ENCODE measurements at places on chromosomes 16 and 17.

DNA sequence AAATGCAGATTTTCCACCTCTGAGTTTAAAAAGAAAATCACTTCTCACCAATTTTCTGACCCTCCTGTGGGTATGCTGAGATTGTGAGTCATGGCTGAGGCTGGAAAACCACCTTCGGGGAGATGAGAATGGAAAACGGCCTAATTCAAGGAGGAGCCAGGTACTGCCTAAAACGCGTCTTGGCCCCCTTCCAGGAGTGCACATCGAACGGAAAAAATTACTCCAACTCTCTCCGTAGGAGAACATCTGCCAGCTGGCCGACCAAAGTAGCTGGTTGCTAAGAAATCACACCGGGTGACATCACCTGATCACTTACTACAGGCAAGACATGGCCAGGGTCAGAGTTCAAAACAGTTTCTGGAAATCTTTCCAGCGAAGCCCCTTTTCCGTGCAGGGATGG, 107.6 kb downstream of the ZNF423 start:
- DNase-seq: no peak

- no peak for DNase-seq
Observed at GRCh38 chr16:60414613-60415012, 1621.6 kb downstream of the CDH8 start.

DNA sequence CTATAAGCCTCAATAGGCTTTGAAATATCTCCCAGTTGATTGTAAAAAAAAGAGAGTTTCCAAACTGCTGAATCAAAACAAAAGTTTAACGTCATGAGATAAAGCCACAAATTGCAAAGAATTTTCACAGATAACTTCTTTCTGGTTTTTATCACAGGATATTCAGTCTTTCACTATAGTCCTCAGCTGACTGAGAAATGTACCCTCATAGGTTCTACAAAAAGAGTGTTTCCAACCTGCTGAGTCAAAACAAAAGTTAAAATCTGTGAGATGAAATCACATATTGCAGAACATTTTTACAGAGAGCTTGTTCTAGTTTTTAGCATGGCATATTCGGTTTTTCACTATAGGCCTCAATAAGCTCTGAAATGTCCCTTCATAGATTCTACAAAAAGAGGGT, 559.2 kb downstream of the KCNJ18 start:
- no peak for DNase-seq

GRCh38 chr16:57735755-57736418, at the start of gene KATNB1:
Gene KATNB1 (plus strand): TSS chr16:57735770. CDS start chr16:57737244, 1,474 bp downstream.
- DNase-seq: peak; percentile 31

DNA sequence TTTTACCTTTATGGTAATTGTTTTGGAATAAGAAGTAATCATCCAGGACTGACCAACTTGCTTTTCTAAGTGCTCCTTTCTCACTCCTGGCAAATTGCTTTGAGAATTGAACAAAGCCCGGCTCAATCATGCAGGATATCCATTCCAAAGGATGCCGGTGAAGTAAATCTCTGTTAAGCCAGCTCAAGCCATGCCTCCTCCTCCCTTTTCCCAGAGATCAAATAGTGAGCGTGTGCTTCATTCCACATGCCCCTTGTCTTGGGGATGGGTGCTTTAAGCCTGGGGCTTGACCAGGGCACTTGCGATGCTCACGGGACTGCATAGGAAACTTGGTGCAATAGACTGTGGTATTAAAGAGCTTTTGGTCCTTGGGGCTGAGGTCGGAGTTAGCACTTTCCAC, 90.7 kb downstream of the UTP18 start:
- no peak for DNase-seq

DNA sequence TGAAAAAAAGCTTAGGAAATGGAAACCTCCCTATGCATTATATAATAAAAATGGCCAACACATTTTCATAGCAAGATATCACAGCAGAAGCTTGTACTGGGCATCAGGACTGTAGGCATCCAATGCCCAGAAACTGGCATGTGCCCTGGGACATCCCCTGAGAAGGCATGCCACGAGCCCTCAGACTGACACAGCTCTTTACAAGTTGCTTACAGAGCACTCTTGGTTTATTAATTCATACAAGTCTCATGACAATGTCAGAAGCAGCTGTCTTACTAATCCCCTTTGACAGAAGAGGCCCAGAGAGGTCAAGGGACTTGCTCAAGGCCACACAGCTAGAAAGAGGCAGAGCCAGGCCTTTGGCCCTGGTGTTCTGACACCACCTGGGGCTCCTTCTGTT, 5.6 kb upstream of the CCL2 start:
- no peak for DNase-seq

GRCh38 chr17:9677896-9678295, 32.6 kb downstream of the USP43 start:
- no peak for DNase-seq

DNA sequence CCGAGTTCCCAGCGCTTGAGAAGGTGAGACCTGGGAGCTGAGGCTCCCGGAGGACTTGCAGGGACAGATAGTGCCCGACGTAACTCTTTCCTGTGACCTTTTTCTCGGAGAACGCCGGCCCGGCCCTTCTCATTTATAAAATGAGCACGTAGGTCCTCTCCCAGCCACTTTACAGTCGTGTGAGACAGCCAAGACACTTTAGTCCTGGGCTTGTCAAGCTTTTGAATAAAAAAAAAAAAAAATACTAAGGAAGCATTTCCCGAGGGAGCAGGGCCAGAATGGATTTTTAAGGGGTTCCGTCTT, 241 bp downstream of the DRC3 start:
- DNase-seq: no peak

DNA sequence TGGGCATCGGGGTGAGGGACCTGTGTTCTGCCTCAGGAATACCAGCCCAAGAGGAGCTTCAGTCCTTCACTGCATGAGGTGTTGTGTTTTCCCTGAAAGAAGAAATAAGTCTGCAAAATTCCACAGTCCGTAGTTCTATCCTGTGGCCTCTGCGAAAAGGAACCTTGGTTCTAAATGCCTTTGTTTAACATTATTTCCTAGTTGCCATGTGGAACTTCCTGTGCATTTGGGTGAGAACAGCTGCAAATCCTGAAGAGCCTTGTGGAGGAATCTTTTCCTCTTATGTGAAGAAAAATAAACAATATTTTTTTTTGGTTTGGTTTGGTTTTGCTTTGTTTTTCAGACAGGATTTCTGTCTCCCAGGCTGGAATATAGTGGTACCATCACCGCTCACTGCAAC, 9.8 kb downstream of the PSKH1 start:
- DNase-seq: no peak

- DNase-seq: no peak
Observed at GRCh38 chr16:11611871-11612664, 25.3 kb upstream of the LITAF start.

DNA sequence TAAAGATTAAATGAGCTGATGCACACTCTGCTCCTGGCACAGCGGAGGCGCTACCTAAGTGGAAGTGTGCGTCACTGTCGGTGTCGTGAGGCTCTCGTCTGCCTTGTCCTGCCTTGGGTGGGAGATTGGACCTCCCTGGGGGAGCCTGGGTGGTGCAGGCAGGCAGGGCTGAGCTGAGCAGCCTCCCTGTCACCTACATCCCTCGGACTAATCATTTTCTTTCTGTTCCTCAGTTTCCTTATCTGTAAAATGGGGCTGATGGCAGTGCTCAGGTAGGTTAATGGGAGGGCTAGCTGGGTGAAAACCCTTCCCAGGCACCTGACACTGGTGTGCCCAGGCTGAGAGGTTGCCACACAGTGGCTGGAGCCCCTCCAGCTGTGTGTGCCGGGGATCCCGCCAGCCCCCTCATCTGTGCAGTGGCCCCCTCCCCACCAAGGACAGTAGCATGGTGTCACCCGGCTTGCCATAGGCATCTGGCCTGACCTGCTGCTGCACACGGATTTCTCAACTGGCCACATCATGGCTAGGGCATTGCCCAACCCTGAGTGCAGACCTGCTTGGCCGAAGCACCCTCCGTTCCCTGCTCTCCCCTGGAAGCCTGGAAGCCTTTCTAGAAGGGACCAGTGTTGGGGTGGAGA, 4.3 kb downstream of the ADCY7 start:
- DNase-seq: no peak

DNA sequence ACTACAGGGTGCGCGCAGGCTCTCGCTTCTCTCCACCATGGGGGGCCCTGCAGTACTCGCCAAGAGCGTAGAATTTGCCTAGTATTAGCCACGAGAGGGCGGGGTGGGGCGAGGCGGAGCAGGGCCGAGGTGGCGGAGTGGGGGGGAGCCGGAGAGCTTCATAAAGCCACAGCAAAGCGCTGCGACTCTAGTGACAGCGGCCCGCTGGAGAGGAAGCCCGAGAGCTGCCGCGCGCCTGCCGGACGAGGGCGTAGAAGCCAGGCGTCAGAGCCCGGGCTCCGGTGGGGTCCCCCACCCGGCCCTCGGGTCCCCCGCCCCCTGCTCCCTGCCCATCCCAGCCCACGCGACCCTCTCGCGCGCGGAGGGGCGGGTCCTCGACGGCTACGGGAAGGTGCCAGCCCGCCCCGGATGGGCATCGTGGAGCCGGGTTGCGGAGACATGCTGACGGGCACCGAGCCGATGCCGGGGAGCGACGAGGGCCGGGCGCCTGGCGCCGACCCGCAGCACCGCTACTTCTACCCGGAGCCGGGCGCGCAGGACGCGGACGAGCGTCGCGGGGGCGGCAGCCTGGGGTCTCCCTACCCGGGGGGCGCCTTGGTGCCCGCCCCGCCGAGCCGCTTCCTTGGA, at the start of gene TBX21:
TBX21 (plus strand) TSS at position 190 of the 627 bp plus-strand sequence; CDS start at position 409, 219 bp downstream.
- DNase-seq: peak; percentile 97

GRCh38 chr16:66070140-66070917, 296.2 kb upstream of the CDH5 start:
- DNase-seq: no peak

GRCh38 chr16:29821643-29822115, 1.4 kb downstream of the MVP start:
- no peak for DNase-seq

GRCh38 chr16:74107795-74108610, 188.6 kb upstream of the PSMD7 start:
- peak; percentile 55 for DNase-seq

DNA sequence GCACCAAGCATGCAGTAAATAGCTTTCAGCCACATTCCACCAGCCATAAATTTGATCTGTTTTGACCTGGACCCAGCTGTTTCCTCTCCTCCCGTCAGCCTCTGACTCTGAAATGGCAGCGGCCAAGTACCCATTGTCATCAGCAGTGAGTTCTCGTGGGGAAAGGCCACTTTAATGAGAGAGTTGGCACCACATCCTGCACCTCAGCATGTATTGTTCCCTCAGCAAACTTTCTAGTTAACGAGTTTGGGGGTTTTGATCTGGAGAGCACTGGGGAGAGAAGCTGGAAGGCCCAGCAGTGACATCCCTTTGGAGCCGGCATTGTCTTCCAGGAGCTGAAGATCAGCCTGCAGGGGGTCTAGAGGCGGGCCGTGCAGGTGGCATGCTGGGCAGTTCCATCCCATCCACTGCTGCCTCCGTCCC, 84.9 kb downstream of the RPA1 start:
- no peak for DNase-seq

- DNase-seq: no peak
Observed at GRCh38 chr17:74223901-74224300, 10.5 kb downstream of the TTYH2 start.

DNA sequence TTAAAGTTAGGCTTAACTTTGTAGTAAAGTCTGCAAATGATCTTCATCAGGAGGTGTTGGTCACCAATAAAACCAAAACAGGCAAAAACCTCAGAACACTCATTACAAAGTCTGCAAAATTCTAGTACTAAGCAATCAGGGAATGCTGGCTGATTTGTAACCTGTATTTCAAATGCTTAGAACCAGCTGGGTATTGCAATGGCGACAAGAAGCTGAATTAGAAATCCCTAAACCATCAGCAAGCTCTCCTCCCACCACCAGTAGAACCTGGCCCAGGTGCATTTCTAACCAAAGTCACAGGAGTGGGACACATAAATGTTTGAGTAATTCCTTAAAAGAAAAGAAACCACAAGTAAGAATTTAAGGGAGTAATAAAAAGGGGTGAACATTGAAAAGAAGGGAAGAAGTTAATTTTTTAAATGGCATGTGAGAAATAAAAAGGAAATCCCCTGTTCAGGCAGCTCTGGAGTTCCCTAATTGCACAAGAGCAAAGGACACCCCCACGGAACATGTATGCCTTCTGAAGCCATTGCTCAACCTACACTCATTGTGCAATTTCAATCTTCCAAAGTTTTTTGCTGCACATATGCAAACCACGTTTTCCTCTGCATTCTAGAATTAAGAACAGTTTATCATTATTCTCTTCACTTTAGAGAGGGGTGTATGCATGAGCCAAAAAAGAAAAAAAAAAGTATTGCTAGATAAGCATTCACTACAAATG, 102.9 kb downstream of the HIC1 start:
- no peak for DNase-seq

GRCh38 chr16:2371421-2371820, 30.9 kb upstream of the ABCA3 start:
- no peak for DNase-seq

- no peak for DNase-seq
Observed at GRCh38 chr17:3724378-3725077, 825 bp downstream of the HASPIN start.

GRCh38 chr17:14196377-14196997, 40.2 kb downstream of the CDRT15 start:
- DNase-seq: no peak

DNA sequence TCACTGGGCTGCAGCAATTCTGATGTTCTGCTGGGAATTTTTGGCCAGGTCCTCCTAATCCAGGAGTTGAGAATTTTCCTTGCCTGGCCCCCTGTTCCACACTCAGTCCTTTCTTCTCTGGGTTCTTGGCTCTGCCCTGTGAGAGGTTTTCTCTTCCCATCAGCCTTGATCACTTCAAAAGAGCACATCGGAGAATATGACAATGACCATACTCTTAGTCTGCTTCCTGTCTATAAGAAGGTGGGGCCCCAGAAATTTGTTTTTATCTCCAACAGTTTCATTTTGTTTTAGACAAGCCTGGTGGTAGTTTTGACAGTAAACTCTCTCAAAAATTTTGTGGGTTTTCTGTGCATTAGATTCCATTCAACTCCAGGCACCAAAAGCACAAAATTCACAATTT, 70.7 kb downstream of the C17orf67 start:
- DNase-seq: no peak

- no peak for DNase-seq
Observed at GRCh38 chr16:64870859-64871258, 251.0 kb downstream of the CDH11 start.

DNA sequence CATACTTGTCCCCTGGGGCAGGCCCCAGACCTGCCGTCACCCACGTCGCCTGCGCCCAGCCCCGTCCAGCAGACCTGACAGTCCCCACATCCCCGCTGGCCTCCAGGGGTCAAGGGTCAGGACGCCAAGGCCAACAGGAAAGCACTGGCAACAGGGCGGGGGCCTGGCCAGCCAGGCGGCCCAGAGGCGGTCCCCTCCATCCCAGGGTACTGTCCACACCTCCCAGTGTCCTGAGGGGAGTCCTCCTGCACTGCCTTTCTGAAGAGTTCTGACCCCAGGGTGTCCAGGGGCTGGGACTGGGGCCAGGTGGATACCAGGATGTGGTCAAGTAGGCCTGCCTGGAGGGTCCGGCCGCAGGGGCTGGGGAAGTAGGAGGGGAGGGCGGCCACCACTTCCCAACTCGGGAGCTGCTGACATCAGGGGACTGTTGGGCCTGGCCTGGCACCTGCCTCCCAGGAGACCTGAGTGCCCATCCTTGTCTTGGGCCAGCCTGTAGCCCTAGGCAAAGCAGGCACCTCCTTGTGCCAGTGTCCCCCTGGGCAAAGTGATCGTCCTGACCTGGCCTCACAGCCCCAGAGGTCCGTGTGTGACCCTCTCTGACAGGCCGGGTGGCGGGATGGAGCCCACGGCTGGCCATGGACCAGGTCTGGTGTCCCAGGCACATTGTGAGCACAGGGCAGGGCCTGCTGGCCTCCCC, 6.7 kb upstream of the AXIN1 start:
- DNase-seq: no peak
